ENCODE measurements at places on chromosomes 3 and 15.

DNA sequence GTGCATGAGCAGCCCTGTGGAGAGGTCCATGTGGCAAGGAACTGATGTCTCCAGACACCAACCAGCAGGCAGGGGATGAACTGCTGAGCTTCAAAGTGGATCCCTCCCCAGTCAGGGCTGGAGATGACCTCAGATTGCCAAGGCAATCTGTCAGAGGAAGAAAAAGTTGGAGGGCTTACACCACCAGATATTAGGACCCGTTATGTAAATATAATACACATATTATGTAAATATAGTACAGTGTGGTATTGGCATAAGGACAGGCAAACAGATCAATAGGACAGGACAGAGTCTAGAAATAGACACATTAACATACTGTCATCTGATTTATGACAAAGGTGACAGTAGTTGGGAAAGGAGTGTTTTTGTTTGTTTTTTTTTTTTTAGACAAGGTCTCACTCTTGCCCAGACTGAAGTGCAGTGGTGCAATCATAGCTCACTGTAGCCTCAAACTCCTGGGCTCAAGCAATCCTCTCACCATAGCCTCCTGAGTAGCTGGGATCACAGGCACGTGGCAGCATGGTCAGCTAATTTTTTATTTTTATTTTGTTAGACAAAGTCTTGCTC lies 18.0 kb upstream of the RAB7A start:
- no peak for DNase-seq

DNA sequence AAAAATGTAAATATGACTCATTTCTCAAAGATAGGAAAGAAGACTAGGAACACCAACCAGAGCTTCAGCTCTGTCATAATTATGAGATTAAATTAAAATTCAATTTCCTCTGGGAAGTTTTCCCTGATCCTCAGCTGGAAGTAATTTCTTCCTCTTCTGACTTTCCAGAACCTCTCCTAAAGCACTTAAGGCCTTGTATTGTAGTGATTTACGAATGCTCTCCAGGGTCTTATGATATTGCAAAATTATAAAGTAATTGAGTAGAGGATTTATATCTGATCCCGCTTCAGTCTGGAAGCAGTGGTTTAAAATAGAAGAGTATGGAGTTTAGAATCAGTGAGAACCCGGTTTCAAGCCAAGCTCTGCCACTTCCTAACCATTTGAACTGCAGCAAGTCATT lies 279.8 kb downstream of the ZPLD1 start:
- no peak for DNase-seq

GRCh38 chr3:51031666-51032065 lies 353.4 kb upstream of the MANF start:
- no peak for DNase-seq

DNA sequence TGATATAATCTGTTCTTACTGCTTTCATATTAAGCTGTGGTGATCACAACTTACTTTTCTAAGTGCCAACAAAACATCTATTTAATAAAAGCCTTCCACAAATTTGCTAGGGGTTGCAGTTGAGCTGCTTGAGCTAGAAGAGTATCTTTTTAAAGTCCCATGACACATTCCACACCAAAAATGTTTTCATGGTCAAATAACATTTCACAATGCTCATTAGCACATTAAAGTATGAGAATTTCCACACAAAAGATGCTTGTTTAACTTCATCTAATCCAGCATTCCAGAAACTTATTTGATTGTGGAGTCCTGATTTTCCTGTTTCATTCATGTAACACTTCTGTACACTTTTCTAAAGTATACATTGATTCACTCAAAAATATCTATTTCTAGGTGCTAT lies 876.1 kb upstream of the CFAP20DC start:
- DNase-seq = no peak

DNA sequence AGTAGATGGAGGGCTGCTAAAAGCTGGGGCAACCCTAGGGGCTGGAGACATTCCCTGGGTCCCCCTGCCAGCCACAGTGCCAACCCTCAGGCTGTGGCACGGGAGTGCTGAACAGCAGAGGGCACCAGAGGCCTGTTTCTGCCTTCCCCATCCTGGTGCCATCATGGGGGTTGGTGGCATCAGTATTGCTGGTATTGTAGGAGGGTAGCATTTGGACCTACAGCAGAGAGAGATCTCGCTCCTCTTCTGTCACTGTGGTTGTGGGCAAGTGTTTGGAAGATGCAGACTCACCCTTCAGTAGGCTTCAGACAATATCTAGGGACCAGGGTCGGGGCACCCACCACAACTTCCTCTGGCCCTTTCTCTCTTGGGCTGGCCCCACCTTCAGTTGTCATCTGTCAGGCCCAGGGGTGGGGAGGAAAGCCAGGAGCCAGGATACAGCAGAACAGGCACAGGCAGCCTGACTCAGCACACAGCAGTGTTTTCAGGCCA lies 123.5 kb downstream of the RPLP1 start:
- DNase-seq = peak; percentile 33

Measured in bronchial epithelial cell (primary cell).